ENCODE measurements at places on chromosomes 1 and 21.

GRCh38 chr1:65200411-65200810, 52.4 kb downstream of the AK4 start:
- no peak for DNase-seq

GRCh38 chr1:7930645-7931445, 9.8 kb downstream of the TNFRSF9 start:
- DNase-seq = no peak

- DNase-seq = no peak
Observed at GRCh38 chr1:94093996-94094395, 27.0 kb downstream of the ABCA4 start.

DNA sequence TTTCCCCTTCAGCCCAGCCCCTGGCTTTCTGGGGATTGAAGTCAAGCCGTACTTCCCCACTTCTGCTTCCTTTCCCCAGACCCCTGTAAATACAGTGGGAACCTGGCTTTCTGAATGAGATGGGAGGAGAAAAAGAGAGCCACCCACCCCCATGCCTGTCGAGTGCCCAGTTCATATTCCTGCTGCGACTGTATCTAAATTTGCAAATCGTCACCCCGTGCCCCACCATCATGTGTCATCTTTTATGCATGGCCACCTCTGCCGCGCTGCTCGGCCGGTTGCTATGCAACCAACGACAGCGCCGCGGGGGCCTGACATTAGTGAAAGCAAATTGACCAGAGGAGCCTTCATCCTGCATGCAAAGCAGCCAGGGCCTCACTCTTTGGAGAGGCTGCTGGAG, 143.0 kb downstream of the ELAVL4 start:
- DNase-seq = no peak

DNA sequence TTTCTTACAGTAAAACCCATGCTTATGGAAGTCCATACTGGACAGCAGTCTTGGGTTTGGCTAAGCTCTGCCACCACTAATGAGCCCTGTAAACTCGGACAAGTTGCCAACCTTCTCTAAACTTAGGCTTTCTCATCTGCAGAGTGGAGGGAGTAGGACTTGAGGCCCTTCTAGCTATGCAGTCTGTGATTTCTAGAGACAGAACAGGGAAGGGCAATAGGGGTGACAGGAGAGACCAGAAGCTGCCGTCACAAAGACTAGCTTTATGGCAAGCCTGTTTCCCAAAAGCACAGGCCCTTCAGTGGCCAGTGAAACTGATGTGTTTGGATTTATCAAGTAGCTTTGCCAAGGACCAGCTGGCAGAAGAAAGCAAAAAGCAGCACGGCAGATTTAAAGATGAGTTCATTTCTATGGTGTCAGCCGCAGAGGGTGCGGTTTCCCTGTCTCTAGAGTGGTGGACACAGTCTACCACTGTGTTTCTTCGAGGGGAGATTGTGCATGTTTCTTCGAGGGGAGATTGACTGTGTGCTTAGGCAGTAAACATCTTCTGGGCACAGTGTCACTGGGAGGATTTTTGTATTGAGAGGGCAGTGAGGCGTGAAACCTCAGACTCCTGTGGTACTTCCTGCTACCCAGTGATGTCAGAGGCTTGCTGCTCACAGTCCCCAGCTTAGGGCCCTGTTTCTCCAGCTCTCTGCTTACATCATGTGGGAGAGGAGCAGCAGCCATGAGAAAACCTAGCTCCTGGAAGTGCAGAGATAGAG, 119.0 kb downstream of the ROR1 start:
- DNase-seq = peak; percentile 96

DNA sequence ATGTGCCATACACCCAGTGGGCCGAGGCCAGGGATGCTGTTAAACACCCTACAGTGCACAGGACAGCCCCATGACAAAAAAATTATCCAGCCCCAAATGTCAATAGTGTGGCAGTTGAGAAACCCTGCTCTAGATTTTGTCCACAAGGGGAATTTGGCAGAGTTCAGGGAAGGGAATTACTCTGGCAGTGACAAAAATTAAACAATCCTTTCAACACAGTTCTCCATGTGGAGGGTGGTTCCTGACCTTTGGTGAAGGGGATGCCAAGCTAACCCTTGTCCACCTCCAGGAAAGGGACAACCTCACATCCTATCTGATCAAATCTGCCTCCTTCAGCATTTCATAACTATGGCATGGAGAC, 28.4 kb upstream of the CD84 start:
- DNase-seq = no peak

DNA sequence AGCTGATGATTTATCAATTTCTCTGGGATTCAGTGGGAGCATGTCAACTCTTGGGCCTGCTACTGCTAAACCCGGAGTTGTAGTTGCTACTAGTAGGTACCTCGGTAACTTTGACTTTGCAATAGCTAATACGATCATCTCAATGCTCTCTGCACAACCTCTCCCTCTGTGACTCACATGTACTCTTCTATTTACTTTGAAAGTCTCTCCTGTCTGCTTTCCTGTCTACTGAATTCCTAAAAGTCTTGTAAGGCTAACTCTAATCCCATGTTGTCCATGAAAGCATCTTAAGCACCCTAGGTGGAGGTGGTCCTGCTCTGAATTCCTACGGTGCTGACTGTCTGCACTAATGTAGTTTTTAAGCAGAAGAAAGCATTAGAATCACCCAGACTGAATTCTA, 29.3 kb downstream of the SLC9C2 start:
- no peak for DNase-seq

DNA sequence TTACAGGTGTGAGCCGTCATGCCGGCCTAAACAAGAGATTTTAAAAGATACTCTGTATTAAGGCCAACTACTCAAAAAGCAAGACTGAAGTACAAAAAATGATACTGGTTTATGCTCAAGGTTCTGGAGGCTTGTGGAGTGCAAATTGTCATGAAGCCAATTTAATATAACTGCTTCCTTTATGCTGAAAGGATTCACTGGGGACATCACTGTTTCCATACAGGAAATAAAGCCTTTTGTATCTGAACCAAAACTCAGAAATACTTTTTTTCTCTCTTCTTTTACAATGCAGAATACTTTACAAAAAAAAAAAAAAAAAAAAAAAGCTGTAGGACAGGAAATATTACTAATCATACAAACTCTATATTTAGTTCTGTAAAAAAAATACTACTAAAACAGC, 55.5 kb upstream of the CNN3 start:
- no peak for DNase-seq

DNA sequence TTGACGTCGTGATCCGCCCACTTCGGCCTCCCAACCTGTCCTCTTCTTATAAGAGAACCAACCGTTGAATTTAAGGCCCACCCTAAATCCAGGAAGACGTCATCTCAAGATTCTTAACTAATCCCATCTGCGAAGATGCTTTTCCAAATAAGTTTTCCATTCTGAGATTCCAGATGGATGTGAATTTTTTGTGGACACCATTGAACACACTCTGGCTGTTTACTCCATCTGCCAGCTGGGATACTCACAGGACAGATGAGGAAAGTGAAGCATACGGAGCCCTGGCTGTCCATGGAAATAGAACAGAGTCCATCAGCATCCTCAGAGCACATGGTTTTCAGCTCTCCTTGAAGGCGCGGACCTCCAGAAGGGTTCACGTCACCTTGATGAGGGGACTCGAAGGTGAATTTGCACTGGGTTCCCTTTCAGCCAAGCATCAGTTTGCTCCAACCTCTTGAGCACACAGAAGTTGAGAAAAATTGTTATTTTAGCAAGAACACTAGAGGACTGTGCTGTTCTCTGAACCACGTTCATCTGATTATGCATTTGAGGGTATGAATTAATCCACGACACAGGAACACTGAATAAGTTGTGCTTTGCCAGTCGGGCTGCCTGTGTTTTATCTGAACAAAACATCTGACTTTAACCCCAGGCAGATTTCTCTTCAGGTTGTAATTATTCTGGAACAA, 68.6 kb downstream of the KAZN start:
- DNase-seq = no peak

DNA sequence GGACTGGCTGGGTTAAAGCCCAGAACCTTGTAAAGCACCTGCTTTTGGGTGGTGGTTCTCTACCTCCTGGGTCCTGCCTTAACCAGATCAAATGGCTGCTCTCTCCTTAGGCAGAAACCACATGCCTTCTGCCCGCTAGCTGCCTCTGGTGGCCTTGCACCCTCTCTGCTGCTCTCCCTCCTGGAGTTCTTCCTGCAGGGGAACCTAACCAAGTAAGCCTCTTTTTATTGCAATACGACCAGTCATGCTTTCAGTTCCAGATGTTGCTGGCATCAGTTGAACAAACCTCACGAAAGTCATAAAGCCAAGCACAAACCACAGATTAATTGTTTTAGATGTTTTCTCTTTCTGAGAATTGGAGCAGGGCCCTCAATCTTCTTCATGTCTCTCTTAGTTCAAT, 118.9 kb downstream of the GDAP2 start:
- no peak for DNase-seq

- DNase-seq = no peak
Observed at GRCh38 chr1:246891105-246891504, 40.6 kb downstream of the AHCTF1 start.

GRCh38 chr1:93078203-93078602, 880 bp upstream of the MTF2 start:
- no peak for DNase-seq

DNA sequence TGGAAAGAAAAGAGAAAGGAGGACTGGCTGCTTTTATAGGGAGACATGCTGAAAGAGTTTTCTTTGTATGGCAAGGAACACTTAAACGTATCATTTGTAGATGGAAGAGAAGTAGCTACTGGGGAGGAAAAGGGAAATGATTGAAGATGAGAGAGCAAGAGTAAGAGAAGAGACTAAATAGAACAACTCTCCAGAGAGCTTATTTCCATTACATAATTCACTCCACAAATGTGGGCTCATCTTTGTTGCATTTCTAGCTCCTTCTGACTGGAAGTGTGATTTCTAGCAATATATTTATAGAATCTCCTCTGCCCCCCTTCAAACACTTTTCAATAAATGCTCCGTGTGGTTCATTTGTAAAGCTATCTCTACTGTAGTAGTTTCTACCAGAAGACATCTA, 71.0 kb downstream of the ST6GALNAC5 start:
- no peak for DNase-seq

GRCh38 chr1:200708769-200709168, 29.9 kb upstream of the CAMSAP2 start:
- peak; percentile 54 for DNase-seq

Measured in RCC 7860 (cell line).